ENCODE measurements at places on chromosomes 12 and 14.

- no peak for DNase-seq
These were observed 259.1 kb downstream of the PCNX1 start for GRCh38 chr14:71166180-71166837.

- DNase-seq: no peak
These were observed 323.6 kb downstream of the PCNX1 start for GRCh38 chr14:71230897-71231296.

- no peak for DNase-seq
These were observed 9.2 kb downstream of the ARHGAP9 start for GRCh38 chr12:57470286-57470969.

- DNase-seq: no peak
These were observed 200.5 kb upstream of the OR4E1 start for GRCh38 chr14:21874167-21874566.

DNA sequence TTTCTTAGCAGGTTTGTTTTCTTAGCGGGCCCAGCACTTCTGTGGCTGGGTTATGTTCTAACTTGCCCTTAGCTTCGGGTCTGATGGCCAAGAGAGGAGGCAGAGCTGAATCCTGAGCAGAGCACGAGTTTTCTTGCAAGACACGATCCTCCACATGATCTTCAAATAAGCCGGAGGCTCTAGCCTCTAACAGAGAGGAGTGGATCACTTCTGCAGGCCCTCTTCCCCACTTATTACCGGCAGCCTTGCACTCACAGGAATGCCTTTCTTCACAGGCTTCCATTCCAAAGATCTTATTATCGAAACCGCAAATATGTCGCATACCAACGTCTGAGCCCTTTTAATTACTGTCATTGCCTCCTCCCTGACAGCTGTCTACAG lies 79.5 kb downstream of the SINHCAF start:
- no peak for DNase-seq

- no peak for DNase-seq
These were observed at the start of gene NEUROD4 for GRCh38 chr12:55019784-55020183. TSS of gene NEUROD4 (plus strand) at chr12:55019974. CDS start at chr12:55026440, 6,466 bp downstream.

- no peak for DNase-seq
These were observed 327.2 kb downstream of the RAD51B start for GRCh38 chr14:68146818-68147217.

DNA sequence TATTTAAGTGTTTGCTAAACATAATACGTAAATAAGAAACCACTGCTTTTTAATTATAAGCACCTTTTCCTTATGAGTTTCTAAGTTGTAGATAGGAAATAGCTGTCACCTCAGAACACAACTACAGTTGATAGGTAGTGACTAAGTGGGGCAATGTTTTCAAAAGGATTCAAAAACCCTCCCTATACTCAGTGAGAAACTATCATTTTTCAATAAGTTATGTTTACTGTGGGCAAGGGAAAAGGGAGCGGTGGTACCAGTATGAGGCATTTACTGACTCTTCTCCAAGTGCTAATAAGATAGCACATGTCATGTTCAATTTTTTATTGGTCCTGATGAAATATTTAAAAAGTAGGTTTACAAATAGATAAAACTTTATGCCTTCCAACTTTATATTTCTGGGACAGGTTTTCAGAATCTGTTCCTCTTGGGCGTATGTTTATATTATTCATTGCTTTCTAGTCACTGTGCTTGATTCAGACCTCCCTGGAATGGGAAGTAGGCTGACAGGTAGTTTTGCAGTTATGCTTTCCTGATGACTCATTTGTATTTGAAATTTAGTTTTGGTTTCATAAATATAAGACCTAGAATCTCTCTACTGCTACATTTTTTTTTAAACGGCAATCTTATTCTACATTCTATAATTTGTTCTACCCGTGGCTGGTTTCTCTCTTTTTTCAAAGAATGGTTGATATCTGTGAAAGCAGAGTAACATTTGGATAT lies 153.1 kb downstream of the TMEM117 start:
- no peak for DNase-seq

DNA sequence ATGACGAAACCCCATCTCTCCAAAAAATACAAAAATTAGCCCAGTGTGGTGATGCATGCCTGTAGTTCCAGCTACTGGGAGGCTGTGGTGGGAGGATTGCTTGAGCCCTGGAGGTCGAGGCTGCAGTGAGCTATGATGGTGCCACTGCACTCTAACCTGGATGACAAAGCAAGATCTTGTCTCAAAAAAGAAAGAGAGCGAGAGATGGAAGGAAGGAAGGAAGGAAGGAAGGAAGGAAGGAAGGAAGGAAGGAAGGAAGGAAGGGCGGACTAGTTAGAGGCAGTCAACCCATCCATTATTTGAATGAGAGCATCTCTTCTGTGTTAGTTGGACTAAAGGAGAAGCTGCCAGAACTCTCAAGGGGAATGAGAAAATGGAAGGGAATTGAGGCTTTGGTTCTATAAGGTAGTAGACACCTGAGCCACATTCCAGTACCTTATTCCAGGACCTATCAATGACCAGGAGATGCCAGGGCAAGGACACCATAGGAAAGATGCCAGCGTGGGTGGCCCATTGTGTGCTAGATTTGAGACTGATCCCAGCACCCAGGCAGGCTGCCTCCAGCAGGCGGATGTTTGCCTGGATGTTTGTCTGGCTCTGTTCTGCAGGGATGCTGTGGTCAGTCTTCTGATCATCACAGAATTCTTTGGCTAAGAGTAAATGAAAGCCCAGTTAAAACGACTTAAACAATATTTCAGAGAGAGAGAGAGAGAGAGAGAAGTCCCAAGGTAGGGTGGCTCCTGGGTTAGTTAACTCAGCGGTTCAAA lies 11.5 kb upstream of the P2RX7 start:
- no peak for DNase-seq

- no peak for DNase-seq
These were observed 145.2 kb upstream of the KRR1 start for GRCh38 chr12:75656648-75657047.

DNA sequence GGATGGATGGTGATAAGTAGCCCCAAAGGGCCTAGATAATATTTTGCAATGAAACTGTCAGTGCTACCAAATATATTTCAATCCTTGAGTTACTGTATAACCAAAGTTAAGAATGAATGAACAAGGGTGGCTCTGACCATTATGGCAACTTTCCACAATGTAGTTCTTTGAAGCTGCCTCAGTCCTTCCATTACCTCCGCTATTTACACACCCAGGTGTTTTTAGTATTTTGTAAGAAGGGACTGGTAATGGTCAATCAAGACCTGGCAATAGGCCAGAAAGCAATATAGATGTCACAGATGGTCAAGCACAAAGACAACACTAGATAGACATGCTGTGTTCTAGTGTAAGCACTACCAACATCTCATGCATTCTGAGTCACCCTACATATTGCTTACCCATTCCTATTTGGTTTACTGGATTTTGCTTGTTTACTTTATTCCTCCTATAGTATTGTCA lies 16.3 kb downstream of the DUSP16 start:
- DNase-seq: no peak

DNA sequence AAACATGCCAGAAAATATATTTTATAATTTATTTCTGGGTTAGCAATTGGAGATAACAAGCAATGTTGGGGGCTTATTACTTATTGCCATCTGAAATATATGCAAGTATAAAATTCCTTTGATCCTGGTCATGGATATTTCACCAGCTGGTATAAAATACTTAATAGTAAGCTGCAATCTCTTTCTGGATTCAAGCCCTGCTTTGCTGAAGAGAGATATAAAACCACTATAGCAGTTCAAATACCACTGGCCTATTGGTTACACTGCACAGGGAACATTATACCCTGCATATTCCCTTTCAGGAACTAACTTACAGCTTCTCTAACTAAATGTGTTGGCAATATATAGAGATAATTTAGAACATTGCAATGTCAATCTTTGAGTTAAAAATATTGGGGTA lies 546.2 kb upstream of the ATP2B1 start:
- DNase-seq: no peak

- DNase-seq: no peak
These were observed 1.9 kb upstream of the DHRS4 start for GRCh38 chr14:23951590-23952201.

DNA sequence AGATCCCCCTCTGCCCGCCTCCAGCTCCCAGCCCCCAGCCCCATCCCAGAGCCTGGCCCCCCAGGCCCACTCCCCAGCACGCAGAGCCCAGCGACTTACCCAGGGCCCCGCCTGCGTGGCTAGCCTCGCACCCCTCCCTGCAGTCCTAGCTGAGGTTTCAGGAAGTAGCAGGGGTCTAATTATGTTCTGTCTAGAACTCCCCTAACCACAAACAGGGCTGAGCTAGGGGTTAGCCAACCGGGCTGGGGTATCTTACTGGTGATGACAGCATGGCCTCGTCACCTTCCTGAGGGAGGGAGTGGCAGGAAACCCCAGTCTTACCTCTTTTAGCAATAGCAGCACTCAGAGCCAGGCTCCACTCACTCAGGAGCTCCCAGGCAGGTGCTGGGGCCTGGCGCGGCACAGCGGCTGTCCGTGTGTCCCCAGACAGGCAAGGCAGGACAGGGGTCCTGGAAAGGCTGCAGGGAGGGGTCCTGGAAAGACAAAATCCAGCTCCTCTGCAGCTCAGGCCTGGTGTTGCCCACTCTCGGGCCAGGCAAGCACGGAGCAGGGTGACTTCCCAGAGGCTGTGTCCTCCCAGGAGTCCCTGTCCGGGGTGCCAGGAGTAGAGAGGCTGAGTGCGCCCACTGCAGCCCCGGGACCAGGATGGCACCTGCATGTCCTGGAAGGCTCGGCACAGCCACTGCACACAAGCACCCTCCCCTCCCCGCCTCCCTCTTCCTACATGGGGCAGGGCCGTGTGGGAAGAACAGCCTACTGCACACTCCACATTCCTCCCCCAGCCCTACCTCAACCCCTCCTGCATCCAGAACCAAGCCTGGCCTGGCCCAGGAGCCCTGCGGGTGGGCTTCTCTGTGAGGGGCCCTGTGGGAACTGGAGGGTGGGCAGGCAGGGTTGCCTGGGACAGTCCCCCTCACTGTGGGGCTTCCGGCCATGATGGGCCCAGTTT lies at the start of gene GPR132:
Gene GPR132, minus strand, starts transcription at position 151 of the 949 bp plus-strand sequence. CDS start 10,010 bp downstream, outside the sequence.
- no peak for DNase-seq

DNA sequence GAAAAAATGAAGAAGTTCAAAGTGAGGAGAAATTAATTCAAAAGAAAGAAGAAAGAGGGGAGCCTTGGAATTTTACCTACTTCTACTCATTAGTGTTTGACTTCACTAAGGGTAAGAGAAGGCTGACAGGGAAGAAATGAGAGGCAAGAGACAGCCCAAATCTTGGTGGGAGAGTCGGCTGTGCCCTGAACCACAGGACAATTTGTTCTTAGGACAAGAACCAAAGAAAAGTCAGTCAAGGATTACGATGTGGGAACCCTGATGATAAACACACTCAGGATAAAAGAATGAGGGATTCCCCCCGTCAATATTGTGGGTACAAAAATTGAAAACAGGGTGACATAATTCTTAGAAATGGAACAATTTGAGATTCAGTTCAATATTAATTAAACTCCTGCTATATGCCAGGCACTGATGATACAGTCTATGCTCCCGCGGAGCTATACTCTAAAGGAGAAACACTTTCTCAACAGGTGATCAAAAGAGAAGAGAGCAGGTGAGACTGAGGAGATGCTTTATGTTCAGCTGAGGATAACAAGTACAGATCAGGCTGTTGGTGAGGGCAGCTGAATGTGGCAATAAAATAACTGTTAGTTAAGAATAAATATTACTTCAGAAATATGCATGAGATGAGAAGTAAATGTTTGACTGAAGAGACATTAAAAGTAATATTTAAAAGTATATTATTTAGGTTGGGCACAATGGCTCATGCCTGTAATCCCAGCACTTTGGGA lies 175.4 kb downstream of the SLC25A21 start:
- no peak for DNase-seq

DNA sequence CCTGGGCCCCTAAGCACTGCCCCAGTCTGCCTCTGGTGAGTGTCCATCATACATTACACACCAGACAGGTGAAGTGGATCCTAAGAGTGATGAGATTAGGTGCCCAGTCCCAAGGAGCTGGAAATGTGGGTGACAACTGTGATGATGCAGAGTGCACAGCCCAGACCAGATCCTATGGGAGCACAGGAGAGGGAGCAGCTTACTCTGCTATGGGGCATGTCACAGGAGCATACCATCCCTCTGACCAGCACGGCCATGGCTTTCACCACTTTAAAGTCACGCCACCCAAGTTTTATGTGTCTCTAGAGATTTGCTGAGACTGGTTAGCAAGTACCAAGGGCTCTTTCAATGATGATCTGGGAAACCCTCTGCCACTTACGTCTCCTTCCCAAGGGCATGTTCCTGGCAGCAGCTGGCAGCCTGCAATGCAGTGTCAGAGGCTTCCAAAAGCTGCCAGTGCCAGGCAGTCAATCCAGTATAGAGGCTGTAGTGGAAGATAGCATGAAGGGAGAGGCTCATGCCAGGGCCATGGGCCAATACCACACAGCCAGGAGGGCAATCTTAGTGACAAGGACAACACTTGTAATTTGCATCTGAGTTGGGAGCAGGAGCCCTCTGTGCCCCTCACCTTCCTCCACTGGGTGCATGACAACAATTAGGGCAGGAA lies 40.2 kb downstream of the STAB2 start:
- DNase-seq: no peak

DNA sequence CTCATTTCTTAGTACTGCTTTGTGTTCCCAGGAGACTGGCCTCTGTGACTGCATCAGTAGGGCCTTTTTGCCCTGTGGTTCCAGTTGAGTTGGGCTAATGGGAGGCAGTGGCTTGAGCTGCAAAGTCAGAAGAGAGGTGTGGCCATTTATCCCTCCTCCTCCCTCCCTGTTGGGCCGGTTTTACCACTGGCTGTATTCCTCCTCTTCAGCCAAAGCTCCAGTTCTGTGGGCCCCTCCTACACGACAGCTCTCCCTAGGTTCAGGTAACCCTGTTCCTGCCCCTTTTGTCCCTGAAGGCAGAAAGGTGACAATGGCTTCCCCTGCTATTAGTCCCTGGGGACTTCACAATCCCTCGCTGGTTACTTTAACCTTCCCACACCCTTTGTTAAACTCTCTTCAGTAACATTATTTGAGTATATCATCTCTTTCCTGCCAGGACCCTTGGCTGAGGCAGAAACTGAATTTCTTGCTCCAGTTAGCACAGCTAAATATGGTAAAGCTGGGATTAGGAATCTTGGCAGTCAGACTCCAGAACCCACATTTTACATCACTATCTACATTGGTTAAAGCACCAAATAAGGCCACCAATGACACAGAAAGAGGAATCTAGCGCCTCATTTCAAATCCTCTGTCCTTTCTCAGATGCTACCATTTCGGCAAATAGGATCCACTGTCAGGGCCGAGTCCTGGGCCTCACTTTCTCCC lies 121.9 kb upstream of the SLC35F4 start:
- DNase-seq: no peak

DNA sequence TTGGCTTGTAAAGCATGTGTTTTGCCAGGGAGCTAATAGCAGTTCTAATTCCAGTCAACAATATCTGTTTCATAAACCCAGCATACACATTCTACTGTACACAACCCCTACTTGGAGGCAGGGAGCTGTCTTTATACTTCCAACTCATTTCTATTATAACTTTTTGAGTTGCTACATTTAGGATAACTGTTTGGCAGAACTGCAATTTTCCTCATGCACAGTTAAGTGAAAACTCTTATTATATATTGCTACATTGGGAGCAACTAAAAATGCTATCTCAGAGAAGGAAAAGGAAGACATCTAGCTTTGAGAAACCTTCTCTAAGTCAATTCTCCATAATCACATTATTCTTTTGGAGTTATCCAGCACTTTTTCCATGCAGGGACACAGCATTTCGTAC lies 480.2 kb downstream of the RPS29 start:
- DNase-seq: no peak

GRCh38 chr12:24228371-24228770 lies 278.9 kb upstream of the SOX5 start:
- DNase-seq: no peak

Measured in hematopoietic multipotent progenitor cell treated with erythropoietin and hydrocortisone succinate and interleukin-3 and kit ligand, for 17 days (in vitro differentiated cells).